T-cell (primary cell): ENCODE measurements at places on chromosomes 2 and 18.

DNA sequence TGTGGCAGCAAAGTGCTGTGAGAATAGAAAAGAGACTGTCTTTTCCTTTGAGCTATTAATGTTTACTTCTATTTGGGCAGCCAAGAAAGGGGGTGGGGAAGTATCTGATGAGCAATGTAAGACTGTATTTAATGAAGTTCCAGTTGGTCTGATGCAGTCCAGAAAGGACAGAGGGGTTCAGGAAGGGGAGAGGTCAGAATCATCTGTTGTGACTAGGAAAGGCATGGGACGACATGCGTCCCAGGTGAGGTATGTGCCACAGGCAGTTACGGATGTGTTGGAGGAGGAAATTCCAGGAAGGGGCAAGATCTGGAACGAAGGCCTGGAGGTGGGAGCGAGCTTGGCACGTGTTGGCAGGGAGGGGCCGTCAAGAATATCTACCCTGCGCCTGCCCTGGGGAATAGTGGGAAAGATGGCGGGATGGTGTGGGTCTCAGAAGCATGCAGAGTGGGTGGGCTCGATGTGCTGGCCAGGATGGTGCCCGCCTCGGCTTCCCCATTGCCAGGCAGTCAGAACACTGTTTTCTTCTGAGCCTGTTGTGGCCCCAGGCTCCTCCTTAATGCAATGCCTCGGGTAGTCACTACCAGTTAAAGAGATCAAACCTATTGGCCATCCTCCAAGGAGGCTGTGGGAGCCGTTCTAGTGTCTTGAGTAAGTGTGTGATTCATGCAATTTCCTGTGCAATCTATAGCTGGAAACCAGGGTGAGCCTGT lies 57.8 kb upstream of the TXNDC2 start:
- H3K36me3 ChIP-seq = no peaks in the 10 kb centered on the region
- H3K4me3 ChIP-seq = no peak overlapping the region
- no peak overlapping the region for H3K27ac ChIP-seq

GRCh38 chr2:183592271-183592670 lies 468.0 kb downstream of the NUP35 start:
- H3K27me3 ChIP-seq = no peaks in the 10 kb centered on the region
- no peaks in the 10 kb centered on the region for H3K4me1 ChIP-seq
- H3K4me3 ChIP-seq = no peak overlapping the region

GRCh38 chr18:711310-711656 lies 1.1 kb downstream of the ENOSF1 start:
- peaks cover 7% of the 10 kb centered on the region for H3K36me3 ChIP-seq
- no peaks in the 10 kb centered on the region for H3K27me3 ChIP-seq
- H3K4me3 ChIP-seq = peak overlapping the region; percentile 77

DNA sequence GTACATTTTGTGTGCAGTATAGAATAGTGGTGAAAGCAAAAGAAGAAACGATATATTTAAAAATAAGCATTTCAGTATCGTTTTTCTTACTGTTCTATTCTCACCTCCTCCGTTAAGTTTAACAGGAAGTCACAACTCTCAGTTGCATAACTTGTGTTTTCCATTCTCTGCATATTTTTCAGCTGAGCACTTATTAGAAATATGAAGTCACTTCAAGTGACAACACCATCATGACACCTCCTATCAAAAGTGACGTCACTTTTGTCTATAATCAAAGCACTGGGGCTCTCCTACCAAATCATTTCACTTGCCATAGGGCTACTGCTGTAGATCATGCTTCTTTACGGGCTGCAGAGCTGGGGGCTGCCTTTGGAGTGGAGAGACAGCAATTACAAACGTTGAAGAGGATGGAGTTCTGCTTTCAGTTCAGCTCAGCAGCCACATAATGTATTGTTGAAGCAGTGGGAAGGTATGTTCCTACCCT lies 36.3 kb downstream of the STAT4 start:
- H3K4me3 ChIP-seq = no peak overlapping the region
- no peaks in the 10 kb centered on the region for H3K27me3 ChIP-seq

DNA sequence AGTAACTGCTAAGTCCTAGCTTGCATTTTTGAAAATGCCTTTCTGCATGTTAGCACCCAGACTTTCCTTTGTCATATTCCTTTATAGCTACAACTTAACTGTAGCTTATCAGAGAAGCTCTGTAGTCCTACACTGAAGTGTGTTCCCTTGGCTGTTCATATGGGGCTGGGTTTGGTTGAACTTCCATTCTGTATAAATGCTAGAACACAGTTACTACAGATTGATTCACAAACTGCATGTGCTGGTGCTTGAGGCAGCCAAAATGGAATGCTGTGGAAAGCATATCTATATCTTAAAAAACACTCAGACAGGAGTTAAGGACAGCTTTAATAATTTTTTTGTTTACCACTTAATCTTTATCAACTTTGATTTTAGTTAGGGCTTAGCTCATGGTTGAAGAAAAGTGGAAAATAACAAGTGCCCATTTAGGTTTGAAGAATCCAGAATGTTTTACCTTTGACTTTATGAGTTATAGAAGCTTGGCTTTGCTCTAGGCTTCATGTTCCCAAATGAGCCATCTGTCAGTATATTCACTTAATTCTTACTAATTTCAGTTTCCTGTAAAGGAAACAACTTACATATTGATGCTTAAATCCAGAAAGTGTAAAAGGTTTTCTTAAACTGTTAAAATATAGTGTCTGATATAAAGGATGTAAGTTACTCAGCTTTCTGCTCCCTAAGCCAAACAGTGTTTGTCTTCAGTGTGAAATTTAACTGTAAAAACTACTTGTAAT lies 148.9 kb downstream of the AGPS start:
- H3K27me3 ChIP-seq = no peaks in the 10 kb centered on the region
- no peak overlapping the region for H3K4me3 ChIP-seq
- no peak for DNase-seq
- no peak overlapping the region for H3K27ac ChIP-seq
- H3K4me1 ChIP-seq = no peaks in the 10 kb centered on the region

- H3K4me3 ChIP-seq = no peak overlapping the region
- DNase-seq = no peak
- H3K27ac ChIP-seq = no peak overlapping the region
- no peaks in the 10 kb centered on the region for H3K4me1 ChIP-seq
- no peaks in the 10 kb centered on the region for H3K36me3 ChIP-seq
These were observed 66.8 kb upstream of the FOSL2 start for GRCh38 chr2:28325567-28326468.

DNA sequence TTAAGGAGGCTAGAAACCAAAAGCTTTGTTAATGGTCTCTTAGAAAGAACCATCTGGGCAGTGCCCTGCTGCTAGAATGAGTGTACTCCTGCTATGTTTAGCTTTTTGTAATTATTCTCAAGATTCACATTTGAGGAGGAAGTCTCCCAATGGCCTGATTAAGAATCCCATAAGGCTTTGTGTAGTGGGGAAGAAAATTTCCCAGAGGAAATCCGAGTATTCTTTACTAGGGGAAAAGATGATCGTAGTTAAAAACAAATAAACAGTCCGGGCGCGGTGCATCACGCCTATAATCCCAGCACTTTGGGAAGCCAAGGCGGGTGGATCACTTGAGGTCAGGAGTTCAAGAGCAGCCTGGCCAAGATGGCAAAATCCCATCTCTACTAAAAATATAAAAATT lies 117.9 kb downstream of the PTRHD1 start:
- no peak overlapping the region for H3K4me3 ChIP-seq
- no peak overlapping the region for H3K27ac ChIP-seq
- no peaks in the 10 kb centered on the region for H3K36me3 ChIP-seq
- H3K4me1 ChIP-seq = peaks cover 4% of the 10 kb centered on the region

- no peak for DNase-seq
- no peak overlapping the region for H3K27ac ChIP-seq
- no peaks in the 10 kb centered on the region for H3K36me3 ChIP-seq
- no peak overlapping the region for H3K4me3 ChIP-seq
These were observed 94.4 kb downstream of the FANCL start for GRCh38 chr2:58146707-58147106.

DNA sequence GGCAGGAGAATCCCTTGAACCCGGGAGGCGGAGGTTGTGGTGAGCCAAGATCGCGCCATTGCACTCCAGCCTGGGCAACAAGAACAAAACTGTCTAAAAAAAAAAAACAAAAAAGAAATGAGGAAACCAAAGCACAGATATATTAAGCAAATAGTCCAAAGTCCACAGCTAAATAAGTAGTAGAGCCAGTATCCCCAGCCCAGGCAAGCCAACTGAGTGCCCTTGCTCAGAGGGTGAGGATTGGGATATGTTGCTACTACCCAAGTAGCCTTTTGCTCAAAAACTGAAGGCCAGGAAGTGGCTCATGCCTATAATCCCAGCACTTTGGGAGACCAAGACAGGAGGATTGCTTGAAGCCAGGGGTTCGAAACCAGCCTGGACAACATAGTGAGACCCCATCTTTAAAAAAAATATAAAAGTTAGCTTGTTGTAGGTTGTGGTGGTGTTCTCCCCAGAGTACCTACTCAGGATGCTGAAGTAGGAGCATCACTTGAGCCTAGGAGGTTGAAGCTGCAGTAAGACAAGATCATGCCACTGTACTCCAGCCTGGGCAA lies 5.4 kb downstream of the CFAP36 start:
- H3K27me3 ChIP-seq = no peaks in the 10 kb centered on the region
- H3K36me3 ChIP-seq = peaks cover 33% of the 10 kb centered on the region
- no peak for DNase-seq
- no peak overlapping the region for H3K4me3 ChIP-seq
- no peak overlapping the region for H3K27ac ChIP-seq

DNA sequence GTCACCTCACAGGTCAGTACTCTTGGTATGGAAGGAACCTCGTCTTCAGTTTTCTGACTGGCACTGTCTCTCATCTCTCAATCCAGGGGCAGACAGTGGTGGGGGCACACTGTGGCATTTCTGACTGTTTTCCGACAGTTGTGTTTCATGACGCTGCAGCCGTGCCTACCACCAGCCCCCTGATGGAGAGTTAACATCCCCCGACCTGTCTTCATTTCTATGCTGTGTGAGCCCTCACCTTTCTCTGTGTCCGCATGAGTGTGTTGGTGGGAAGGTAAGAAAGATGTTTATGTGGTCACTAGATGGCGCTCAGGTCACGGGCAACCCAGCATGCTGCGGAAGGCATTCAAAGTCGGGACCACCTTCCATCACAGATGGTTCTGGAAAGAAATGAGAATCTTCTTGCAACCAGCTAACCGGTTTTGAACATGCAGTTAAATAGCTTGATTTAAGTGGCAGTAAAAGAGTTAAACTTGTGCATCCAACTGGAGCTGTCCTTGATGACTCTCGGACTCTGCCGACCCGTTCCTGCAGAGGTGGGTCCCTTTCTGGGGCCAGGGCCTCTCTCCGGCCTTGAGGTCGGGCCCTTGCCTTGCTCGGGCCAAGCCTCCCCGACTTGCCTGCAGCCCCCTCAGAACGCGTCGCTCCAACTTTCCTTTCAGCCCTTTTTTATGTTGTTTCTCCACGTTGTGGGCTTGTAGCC lies 92.4 kb downstream of the DYSF start:
- peak; percentile 10 for DNase-seq
- H3K27ac ChIP-seq = no peak overlapping the region
- peaks cover 2% of the 10 kb centered on the region for H3K27me3 ChIP-seq

- DNase-seq = no peak
- H3K4me1 ChIP-seq = no peaks in the 10 kb centered on the region
- H3K36me3 ChIP-seq = no peaks in the 10 kb centered on the region
- H3K27me3 ChIP-seq = no peaks in the 10 kb centered on the region
- no peak overlapping the region for H3K27ac ChIP-seq
These were observed 60.7 kb downstream of the RRM2 start for GRCh38 chr2:10183146-10183675.
